ENCODE measurements at places on chromosomes 3 and 15. TPM values are rescaled to one million over a fixed set of nuclear protein-coding genes. Genes with fewer than 3 reads are reported as not detected.

ADAMTS17 gene
- polyA plus RNA-seq, result 0.51 TPM

CRABP1 gene
- 6.3 TPM for polyA plus RNA-seq

PLSCR4 gene
- 4.7 TPM for polyA plus RNA-seq

IL17RD gene
- polyA plus RNA-seq, result 0.20 TPM

DPPA4 gene
- polyA plus RNA-seq, result 0.10 TPM

SETD2 gene
- polyA plus RNA-seq, result 10.4 TPM

ANKRD34C gene
- not detected for polyA plus RNA-seq

GDPGP1 gene
- polyA plus RNA-seq, result 3.2 TPM

SENP8 gene
- polyA plus RNA-seq, result 0.89 TPM

FAM43A gene
- polyA plus RNA-seq, result 62.8 TPM

COL6A5 gene
- polyA plus RNA-seq, result not detected

SLC28A2 gene
- not detected for polyA plus RNA-seq

GOLGA6L7 gene
- polyA plus RNA-seq, result not detected

CACNA2D3 gene
- 0.83 TPM for polyA plus RNA-seq

TMIE gene
- 0.48 TPM for polyA plus RNA-seq

DYNLT2B gene
- polyA plus RNA-seq, result 17.2 TPM

All from spleen (tissue), 13 donors.